ENCODE measurements at places on chromosomes 2 and 18. TPM values are rescaled to one million over a fixed set of nuclear protein-coding genes. Genes with fewer than 3 reads are reported as not detected.
A peak's percentile ranks its signal among the peaks of the same experiment; 100 is the strongest.

GRCh38 chr2:148903294-148903693 is 28.3 kb downstream of the KIF5C start:
- DNase-seq, result no peak

- peak; percentile 76 for DNase-seq
These were observed 188.8 kb downstream of the ZEB2 start for GRCh38 chr2:144330951-144331673.

GRCh38 chr2:222424729-222425671 is 657 bp downstream of the SGPP2 start:
- DNase-seq, result peak; percentile 76

GRCh38 chr2:152452256-152452973 is 117.4 kb downstream of the FMNL2 start:
- DNase-seq, result no peak

DNA sequence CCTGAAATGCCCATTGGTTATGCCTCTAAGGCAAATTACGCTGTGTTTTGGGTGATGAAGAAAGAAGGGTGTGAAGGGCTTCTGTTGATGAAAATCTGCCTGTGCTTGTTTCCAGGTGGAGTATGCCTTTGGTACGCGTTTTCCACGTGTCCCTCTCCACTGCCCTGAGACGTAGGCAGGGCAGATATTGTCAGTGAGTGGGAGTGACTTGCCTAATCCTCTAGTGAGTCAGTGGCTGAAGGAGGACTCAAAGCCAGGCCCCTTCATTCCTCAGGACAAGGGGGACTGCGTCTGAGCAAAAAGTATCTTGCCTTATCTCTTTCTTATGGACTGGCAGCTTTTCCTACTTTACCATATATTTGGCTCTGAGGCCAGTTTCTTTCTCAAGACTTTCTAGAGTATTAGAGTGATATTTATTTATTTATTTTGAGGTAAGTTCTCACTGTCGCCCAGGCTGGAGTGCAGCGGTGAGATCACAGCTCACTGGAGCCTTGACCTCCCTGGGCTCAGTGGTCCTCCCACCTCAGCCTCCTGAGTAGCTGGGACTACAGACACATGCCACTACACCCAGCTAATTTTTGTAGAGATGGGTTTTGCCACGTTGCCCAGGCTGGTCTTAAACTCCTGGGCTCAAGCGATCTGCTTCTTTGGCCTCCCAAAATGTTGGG is 10.2 kb downstream of the RALB start:
- no peak for DNase-seq

- DNase-seq, result no peak
These were observed 310.6 kb upstream of the PIK3C3 start for GRCh38 chr18:41644466-41644865.

- DNase-seq, result no peak
These were observed 166.7 kb downstream of the TCF4 start for GRCh38 chr18:55421308-55421614.

Gene SLC14A1
- 0.86 TPM for total RNA-seq

GRCh38 chr2:86764661-86765309 is 25.9 kb downstream of the CD8A start:
- peak; percentile 81 for DNase-seq

GRCh38 chr18:24791751-24792545 is 331.5 kb downstream of the HRH4 start:
- no peak for DNase-seq

DNA sequence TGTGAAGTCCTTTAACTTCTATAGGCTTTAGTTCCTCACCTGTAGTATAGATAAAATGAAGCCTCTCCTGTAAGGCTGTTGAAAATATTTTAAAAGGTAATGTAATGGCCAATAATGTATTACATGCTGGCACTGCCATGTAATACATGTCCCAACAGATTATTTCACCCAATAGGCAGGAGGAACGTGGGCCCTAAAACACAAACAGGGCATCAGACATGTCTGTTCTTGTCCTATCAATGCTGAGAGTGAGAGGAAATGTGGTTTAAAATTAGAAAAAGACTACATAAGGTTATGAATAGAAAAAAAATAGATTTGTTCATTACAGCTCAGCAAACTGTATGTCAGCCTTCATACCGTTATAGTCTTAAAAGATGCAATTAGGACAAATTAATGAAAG is 492.7 kb upstream of the DDX18 start:
- DNase-seq, result no peak

Gene MC4R
- total RNA-seq, result not detected

DNA sequence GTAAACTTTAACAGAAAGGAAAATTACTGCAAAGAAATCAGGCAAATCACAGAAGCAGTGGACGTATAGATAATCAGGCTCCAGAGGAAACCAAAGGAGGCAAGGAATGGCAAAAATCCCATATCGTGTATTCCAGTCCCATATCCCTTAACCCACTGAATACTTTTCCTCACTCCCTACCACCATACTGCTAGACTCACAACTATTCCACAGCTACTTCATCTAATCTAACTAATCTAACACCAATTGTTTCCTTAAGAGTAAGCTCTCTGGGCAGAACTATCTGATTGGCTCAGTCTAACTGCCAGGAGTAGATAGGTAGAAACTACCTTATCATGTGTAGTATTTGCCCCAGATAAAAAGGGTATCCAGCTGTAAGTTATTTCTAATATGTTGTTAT is 16.3 kb downstream of the WDPCP start:
- DNase-seq, result no peak

GRCh38 chr2:212180408-212181083 is 358.1 kb downstream of the ERBB4 start:
- DNase-seq, result no peak

Gene CHST9
- not detected for total RNA-seq

GRCh38 chr2:30110773-30111172 is 36.0 kb upstream of the YPEL5 start:
- no peak for DNase-seq

DNA sequence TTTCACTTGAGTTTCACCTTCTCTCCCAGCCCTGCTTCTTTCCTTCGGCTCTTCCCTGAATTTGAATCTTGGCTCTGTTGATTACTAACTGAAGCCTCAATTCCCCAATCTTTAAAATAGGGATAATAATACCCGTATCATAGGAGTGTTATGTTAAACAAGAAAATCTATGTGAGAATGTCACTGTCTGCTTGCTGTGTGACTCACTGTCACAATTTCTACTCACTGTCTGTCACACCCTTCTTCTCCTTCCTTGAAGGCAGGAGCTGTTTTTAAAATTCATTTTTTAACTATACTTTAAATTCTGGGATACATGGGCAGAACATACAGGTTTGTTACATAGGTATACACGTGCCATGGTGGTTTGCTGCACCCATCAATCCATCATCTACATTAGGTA is 141.6 kb upstream of the CXCR4 start:
- no peak for DNase-seq

GRCh38 chr18:11149441-11150270 is at the start of gene PIEZO2:
Gene PIEZO2, minus strand, starts transcription at chr18:11149569. Its CDS starts 981 bp downstream, at chr18:11148588.
- DNase-seq, result peak; percentile 56

- DNase-seq, result no peak
These were observed 99.6 kb downstream of the SGPP2 start for GRCh38 chr2:222523783-222524544.

All from activated CD4-positive, alpha-beta T cell treated with anti-CD3 and anti-CD28 coated beads, Interleukin-2, amount 10 ng/mL, durations not matched to agents 24 days and 14 days (primary cell).